Colonic mucosa (tissue), 4 donors: ENCODE measurements at places on chromosomes 11 and 22. TPM values are rescaled to one million over a fixed set of nuclear protein-coding genes. Genes with fewer than 3 reads are reported as not detected.

Gene NARS2
- 23.7 TPM for total RNA-seq

Gene PANX2
- not detected for total RNA-seq

Gene ACR
- total RNA-seq, result 0.77 TPM

Gene CD6
- total RNA-seq, result 3.8 TPM

Gene RAB3IL1
- 3.7 TPM for total RNA-seq

Gene TUB
- 1.2 TPM for total RNA-seq

DNA sequence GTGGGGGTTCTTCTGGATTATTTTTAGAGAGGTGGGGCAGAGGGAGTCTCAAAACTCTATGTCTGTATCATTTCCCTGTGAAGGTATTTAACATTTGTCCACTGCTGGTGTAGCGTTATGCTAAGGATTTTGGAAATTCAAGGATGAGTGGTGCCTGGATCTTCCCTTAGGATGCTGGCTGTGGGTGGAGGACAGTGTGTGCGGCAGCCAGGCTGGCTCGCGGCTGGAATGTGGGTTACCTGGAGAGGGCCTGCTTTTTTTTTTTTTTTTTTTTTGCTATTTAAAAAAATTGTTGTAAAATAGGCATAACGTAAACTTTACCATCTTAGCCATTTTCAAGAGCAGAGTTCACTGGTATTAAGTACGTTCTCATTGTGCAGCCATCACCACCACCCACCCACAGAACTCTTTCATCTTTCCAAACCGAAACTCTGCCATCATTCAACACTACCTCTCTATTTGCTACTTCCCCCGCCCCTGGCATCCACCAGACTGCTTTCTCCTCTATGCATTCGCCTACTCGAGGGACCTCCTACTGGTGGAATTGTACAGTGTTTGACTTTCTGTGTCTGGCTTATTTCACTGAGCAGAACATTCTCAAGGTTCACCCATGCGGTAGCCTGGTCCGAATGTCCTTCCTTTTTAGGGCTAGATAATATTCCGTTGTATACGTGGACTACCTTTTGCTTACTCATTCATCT, 67.1 kb downstream of the PARVB start:
- H3K4me1 ChIP-seq, result no peaks in the 10 kb centered on the region
- no peak overlapping the region for H3K27ac ChIP-seq
- no peak overlapping the region for H3K4me3 ChIP-seq
- H3K27me3 ChIP-seq, result no peaks in the 10 kb centered on the region
- no peak for DNase-seq
- H3K36me3 ChIP-seq, result no peaks in the 10 kb centered on the region

DNA sequence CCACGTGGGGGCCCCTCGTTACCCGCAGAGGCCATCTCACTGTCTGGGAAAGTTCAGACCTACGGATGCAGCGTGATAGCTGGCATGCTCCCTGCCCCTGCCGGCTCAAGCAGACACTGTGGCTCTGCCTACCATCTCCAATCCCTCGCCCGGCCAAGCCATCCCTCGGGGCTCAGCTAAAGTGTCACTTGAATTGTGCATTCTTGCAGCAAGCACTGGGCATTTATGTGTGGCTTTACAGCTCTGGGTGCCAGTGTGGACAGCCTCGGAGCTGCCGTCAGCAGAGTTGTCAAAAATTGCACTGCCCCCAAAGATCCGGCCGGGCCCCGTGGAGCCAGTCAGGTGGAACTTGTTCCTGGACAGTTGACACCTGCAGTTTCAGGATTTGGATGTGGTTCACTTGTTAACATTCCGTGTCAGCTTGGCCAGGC, 75.0 kb upstream of the FGF3 start:
- DNase-seq, result no peak
- H3K4me3 ChIP-seq, result no peak overlapping the region
- H3K36me3 ChIP-seq, result no peaks in the 10 kb centered on the region
- peaks cover 11% of the 10 kb centered on the region for H3K4me1 ChIP-seq
- no peak overlapping the region for H3K27ac ChIP-seq

DNA sequence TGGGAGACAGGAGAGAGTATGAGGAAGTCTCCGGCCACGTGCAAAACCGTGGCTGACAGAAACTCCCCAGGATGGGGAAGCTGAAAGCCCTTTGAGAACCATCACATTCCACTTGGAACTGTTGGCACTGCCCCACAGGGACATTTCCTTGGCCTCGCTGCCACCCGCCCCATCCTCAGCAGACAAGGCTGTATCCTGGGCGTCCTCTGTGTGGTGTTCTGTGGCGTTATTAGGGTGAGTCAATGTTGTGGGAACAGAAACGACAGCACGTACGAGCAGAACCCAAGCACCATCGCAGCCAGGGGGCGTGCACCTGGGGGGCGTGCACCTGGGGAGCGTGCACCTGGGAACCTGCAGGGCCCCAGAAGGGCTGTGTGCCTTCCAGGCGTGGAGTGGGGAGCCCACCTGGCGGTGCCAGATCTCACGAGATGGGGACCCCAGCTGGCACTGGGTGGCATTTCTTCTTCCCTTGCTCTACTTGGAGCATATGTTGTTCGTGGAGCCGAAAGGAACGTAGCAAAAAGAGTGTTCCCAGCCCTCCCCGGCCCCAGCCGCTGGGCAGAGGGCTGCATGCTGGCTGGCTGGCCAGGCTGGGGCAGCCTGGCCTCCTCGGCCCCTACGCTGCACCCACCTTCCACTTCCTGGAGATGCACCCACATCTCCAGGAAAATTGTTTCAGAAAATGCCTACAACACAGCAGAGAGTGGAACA, 35.4 kb downstream of the NFAM1 start:
- no peaks in the 10 kb centered on the region for H3K27me3 ChIP-seq
- no peak overlapping the region for H3K4me3 ChIP-seq
- no peaks in the 10 kb centered on the region for H3K4me1 ChIP-seq

DNA sequence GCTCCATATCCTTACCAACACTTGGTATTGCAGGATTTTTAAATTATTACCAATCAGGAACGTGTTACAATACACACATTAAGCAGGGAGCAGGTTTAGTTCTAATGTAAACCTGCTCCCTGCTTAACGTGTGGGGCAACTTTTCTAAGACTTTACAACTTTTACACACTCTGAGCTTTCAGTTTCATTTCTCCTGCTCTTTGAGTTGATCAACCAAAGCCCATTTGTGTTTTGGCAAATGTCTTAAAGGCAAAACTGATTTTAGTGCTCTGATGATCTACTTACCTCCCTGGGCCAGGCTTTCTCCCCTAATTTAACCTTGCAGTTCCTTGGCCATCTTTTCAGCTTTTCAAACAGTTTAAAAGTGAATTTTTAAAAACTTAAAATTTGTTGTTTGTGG, 70.9 kb downstream of the ZBTB44 start:
- H3K36me3 ChIP-seq, result no peaks in the 10 kb centered on the region
- H3K4me1 ChIP-seq, result no peaks in the 10 kb centered on the region
- H3K27ac ChIP-seq, result no peak overlapping the region
- H3K4me3 ChIP-seq, result no peak overlapping the region
- DNase-seq, result no peak
- no peaks in the 10 kb centered on the region for H3K27me3 ChIP-seq

- H3K27ac ChIP-seq, result no peak overlapping the region
- no peak overlapping the region for H3K4me3 ChIP-seq
- H3K4me1 ChIP-seq, result no peaks in the 10 kb centered on the region
- DNase-seq, result no peak
These were observed 24.5 kb upstream of the RAG2 start for GRCh38 chr11:36622431-36623136.

- no peaks in the 10 kb centered on the region for H3K4me1 ChIP-seq
- DNase-seq, result no peak
- no peak overlapping the region for H3K27ac ChIP-seq
- H3K4me3 ChIP-seq, result no peak overlapping the region
- no peaks in the 10 kb centered on the region for H3K36me3 ChIP-seq
These were observed 44.9 kb downstream of the CD82 start for GRCh38 chr11:44610186-44610955.

DNA sequence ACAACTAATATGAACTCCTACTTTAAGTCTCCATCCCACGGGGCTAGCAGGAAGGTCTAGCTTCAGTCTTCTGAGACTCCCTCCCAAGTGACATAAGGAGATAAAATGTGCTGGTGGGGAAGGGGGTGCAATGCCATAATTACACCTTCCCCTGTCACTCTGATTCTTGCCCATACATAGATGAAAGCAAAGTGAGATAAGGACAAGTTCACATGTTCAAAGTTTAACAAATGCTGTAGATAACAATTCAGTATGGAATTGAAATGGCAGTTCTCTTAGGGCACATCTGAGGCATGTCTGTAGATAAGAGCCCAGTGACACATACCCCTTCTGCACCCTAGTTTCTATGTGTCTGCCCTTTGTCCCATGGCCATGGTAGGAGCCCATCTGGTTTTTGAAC, 38.2 kb upstream of the PANX1 start:
- no peak for DNase-seq
- H3K27me3 ChIP-seq, result no peaks in the 10 kb centered on the region
- no peaks in the 10 kb centered on the region for H3K36me3 ChIP-seq
- H3K27ac ChIP-seq, result no peak overlapping the region

DNA sequence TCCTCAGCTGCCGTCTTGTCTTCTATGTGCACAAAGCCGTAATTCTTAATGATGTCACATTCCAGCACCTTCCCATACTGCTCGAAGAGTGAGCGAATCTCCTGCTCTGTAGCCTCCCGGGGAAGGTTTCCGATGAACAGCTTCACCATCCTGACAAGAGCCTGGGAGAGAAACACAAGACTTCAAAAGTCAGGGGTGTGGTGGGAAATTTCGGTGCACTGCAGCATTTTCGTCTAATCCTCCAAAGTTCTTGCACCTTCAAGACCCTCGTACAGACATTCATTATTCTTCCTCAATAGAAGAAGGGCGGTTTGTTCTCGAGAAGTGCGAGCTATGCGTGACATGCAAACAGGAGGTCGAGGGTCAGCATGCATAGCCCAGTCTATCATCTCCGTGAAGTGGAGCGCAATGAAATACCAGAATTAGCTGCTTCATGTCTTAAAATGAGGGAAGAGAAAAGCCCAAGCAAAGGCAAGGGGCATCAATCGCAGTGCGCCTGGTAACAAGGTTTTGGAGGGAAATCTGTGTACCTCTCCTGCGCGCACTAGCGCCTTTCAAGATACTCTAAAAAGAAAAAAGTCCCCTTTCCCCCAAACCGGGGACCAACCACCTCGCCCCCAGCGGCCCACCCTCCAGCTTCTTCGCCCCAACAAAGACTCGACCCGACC, 622 bp downstream of the RBM4B start:
- H3K36me3 ChIP-seq, result no peaks in the 10 kb centered on the region
- H3K4me3 ChIP-seq, result peak overlapping the region; percentile 75
- no peaks in the 10 kb centered on the region for H3K27me3 ChIP-seq
- no peak for DNase-seq
- no peaks in the 10 kb centered on the region for H3K4me1 ChIP-seq
- H3K27ac ChIP-seq, result peak overlapping the region; percentile 91

GRCh38 chr11:34192481-34193401, 87.3 kb downstream of the NAT10 start:
- DNase-seq, result peak; percentile 36
- no peaks in the 10 kb centered on the region for H3K27me3 ChIP-seq
- H3K27ac ChIP-seq, result peak overlapping the region; percentile 15
- H3K4me3 ChIP-seq, result no peak overlapping the region
- no peaks in the 10 kb centered on the region for H3K36me3 ChIP-seq
